ENCODE measurements at places on chromosomes 13 and 19. TPM values are rescaled to one million over a fixed set of nuclear protein-coding genes. Genes with fewer than 3 reads are reported as not detected.
A peak's percentile ranks its signal among the peaks of the same experiment; 100 is the strongest.

DNA sequence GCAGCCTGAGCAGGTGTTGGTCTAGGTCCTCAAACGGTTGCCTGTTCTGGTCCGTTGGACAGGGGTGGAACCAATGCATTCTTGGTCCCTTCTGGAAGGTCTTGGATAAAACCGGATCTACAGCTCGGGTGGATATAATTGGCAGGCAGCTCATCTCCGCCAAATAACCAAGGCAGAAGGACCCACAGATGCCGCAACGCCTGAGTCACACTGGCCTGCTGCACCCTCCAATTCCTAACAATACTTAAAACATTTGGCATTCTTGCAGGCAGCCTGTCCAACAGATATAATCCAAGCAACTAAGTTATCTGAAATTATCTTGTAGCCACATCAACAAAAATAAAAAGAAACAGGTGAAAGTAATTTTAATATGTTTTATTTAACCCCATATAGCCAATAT, 59.0 kb upstream of the FGF14 start:
- peak; percentile 49 for DNase-seq

GRCh38 chr13:96086736-96087135, 3.2 kb upstream of the HS6ST3 start:
- no peak for DNase-seq

DNA sequence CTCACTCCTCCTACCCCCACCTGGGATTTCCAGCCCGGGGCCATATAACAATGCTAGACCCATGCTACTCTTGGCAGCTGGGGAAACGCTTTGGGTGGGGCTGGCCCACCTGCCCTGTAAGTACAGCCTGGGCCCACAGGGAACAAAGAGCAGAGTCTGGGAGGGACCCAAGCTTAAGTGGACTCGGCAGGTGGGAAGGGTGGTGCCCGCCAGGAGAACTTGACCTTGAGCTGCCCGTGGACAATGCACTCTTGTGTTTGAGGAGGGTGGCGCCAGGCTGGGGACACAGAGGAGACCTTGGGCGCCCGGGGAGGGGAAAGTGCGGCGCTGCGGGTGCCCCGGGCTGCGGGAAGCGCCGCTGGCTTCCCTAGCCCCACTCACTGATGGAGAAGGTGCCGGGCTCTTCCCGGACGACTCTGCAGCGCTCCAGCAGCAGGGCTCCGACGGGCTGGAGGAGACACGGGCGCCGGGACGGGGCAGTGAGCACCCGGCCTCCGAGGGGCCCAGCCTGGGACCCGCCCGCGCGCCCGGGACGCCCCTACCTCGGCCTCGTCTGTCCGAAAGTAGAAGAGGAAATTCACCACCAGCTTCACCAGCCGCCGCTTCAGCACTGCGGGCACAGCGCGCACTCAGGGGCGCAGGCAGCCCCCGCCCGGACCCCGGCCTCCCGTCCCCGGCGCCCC, 607 bp downstream of the PLEKHJ1 start:
- no peak for DNase-seq

GRCh38 chr13:34207872-34208271, 389.9 kb downstream of the RFC3 start:
- DNase-seq: no peak

The OR7D2 gene
- total RNA-seq: not detected
